ENCODE measurements at places on chromosomes 12 and 14. TPM values are rescaled to one million over a fixed set of nuclear protein-coding genes. Genes with fewer than 3 reads are reported as not detected.

DNA sequence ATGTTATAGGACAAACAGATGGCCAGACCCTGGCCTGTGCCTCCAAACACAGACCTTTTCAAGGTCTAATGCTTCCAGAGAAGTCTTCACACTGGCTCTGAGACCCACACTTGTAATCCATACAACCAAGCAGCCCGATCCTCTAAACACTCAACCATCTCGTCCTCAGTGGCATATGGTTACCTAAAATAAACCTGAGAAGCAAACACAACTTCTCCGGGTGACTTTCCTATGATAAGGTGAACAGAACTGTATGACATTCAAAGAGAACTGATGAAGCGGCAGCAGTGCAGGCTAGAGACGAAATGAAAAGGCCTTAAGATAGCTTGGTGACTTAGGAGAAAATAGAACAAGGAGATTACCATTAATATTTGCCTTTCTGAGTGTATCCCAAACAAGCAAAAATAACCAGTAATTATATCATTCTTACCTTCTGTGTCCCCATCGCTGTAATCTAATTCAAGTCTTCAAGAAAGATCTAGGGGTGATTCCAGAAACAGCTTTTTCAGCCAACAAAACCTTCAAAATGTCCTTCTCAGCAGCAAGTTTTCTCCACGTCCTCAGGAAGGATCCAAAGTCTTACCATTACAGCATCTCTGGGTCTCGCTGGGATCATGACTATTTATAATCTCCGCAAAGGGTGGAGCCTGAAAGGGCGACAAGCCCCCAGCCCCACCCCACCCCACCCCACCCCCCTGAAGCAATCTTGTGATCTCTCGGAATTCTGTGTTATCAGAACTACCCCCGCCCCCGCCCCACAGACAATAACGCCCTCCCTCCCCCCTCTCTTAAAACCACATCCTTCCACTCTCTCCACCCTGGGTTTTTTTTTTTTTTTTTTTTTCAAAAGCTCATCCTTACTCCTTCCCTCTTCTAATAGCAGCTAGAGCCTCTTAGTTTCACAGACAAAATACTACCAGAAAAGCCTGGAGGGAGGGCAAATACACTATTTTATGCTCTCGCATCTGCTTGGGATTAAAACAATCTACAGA lies at the start of gene SLC2A3:
Gene SLC2A3, minus strand, starts transcription at position 598 of the 992 bp plus-strand sequence. Its CDS starts 153 bp downstream, at position 445.
- DNase-seq = peak; percentile 80

- DNase-seq = no peak
These were observed 303.6 kb downstream of the CEP128 start for GRCh38 chr14:80637756-80638619.

TEAD4 gene
- total RNA-seq = 37.4 TPM

GRCh38 chr14:100288382-100289185 lies 17.7 kb downstream of the SLC25A29 start:
- DNase-seq = peak; percentile 30

GRCh38 chr14:22623047-22623446 lies 21.1 kb downstream of the OR6J1 start:
- DNase-seq = no peak

CLEC9A gene
- 0.82 TPM for total RNA-seq

SETD3 gene
- total RNA-seq = 119 TPM

All from tongue (tissue), 3 donors.